Stimulated activated CD4-positive, alpha-beta T cell treated with anti-CD3 and anti-CD28 coated beads, TNF-alpha, amount 100 ng/mL, for 1 hour (primary cell): ENCODE measurements at places on chromosomes 6 and 20.
A peak's percentile ranks its signal among the peaks of the same experiment; 100 is the strongest.

GRCh38 chr6:108655806-108656651 lies 95.3 kb downstream of the FOXO3 start:
- DNase-seq, result no peak

- DNase-seq, result no peak
Measured at GRCh38 chr6:157548635-157549467, 167.9 kb downstream of the ZDHHC14 start.

DNA sequence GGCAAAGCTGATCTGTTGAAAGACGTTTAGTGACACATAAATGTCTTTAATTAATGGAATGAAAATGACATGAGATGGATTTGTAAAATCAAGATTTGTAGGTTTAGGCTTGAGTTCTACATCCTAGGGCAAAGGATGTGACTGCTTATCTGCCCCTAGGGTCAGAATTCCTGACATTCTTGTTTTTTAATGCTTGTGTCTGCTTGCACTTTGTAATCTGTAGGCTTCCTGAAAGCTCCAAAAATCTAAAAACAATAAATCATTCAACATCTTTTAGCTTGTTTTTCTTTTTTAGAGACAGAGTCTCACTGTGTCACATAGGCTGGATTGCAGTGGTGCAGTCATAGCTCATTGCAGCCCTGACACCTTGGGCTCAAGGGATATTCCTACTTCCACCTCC lies 107.9 kb upstream of the MLIP start:
- DNase-seq, result no peak

DNA sequence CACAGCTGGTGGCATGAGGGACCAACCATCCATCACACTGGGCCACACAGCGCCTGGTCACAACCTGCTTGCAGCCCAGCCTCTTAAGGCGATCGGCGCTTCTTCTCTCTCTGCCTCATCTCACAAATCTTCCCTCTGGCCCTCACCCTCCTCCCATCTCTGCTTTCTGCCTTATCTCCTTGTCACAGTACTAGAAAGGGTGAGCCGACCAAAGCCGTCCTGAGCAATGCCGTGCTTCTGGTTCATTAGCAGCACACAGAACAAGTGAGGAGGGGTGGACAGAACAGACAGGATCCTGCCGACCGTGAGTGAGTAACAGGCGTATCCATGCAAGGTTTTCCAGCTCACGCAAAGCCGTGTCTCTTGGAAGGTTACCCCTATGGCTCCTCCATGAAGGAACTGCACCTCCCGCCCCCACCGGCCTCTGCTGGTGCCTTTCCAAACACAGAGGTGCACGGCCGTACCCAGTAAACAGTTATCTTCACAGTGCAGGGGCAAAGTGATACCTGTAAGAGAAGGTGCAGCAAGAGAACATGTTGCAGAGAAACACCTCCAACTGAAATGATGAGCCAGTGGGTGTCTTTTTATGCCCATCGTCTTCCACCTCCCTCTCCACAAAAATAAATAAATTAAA lies 331.7 kb downstream of the FARS2 start:
- DNase-seq, result no peak

- no peak for DNase-seq
Measured at GRCh38 chr6:132961610-132962009, 147.2 kb downstream of the RPS12 start.

DNA sequence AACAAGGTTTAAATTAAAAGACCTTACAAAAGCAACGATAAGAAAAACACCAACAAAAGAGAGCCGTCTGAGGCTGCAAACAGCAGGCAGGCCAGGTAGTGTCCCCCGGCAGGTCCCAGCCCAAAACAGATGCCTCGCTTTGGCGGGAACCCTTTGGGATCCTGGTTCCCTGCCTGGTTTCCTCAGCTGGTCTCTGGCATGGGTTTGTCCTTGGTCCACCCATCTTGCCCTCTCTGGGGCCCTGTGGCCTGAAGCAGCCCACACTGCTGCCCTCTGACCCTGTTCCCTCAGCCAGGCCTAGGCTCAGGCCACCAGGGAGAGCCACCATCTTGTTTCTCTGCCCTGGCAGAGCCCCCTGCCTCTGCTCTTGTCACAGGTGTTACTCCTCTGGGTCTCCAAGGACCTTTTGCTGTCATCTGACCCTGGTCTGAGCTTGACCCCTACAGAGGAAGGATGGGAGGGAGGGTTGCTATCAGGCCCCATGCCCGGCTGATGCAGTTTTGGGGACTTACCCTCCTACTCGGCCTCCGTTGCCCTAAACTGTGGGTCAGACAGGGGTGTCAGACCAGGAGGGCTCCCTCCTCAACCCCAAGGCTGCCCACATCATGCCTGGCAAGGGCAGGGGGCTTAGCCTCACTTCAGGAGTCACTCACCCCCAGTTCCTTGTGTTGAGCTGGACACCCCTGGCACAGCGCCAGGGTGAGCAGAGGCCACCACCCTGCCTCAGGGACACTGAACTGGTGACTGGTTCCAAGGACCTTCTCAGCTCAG lies 30.6 kb upstream of the GRM4 start:
- DNase-seq, result no peak

GRCh38 chr6:98560418-98560817 lies 274.0 kb upstream of the POU3F2 start:
- DNase-seq, result no peak

GRCh38 chr6:45608252-45608913 lies 230.6 kb upstream of the SUPT3H start:
- no peak for DNase-seq

DNA sequence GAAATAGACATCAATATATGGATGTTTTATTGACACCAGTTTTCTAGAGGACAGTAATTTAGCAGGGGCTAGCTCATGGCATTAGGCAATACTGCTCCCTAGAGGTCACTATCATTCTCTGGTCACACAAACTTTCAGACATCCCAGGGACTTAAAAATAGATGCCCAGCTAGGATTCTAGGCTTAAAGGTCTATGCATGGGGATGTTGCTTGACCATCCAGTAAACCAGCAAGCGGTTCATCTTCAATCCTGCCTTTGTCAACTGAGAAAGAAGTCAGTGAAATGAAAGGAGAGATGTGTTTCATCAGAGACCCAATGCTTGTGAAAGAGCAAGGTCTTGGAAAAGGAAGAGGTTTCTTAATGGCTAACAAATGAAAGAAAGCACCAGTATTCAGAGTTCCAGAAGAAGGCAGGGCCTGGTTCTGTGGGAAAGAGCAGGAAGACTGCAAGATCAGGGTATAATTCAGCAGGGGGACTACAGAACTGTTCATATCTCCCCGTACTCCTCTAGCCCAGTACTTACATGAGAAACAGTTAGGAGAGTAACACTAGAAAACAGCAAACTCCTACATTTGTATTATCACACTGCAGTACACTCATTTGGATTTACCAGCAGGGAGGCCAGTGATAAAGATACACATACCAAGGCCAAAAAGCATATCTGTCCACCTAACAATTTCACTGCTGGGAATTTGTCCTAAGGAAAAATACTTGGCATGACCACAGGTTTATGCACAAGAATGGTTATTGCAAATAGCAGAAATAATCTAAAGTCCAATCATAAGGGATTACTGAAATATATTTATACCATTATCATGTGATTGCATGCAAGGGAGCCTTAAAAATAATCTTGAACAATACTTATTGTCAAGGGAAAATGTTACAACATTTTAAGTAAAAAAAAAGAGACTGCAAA lies 151.4 kb upstream of the LAMA2 start:
- DNase-seq, result no peak

GRCh38 chr6:2173203-2173961 lies 72.0 kb downstream of the GMDS start:
- DNase-seq, result no peak

GRCh38 chr20:25984933-25985332 lies 288.3 kb upstream of the ZNF337 start:
- DNase-seq, result peak; percentile 10

DNA sequence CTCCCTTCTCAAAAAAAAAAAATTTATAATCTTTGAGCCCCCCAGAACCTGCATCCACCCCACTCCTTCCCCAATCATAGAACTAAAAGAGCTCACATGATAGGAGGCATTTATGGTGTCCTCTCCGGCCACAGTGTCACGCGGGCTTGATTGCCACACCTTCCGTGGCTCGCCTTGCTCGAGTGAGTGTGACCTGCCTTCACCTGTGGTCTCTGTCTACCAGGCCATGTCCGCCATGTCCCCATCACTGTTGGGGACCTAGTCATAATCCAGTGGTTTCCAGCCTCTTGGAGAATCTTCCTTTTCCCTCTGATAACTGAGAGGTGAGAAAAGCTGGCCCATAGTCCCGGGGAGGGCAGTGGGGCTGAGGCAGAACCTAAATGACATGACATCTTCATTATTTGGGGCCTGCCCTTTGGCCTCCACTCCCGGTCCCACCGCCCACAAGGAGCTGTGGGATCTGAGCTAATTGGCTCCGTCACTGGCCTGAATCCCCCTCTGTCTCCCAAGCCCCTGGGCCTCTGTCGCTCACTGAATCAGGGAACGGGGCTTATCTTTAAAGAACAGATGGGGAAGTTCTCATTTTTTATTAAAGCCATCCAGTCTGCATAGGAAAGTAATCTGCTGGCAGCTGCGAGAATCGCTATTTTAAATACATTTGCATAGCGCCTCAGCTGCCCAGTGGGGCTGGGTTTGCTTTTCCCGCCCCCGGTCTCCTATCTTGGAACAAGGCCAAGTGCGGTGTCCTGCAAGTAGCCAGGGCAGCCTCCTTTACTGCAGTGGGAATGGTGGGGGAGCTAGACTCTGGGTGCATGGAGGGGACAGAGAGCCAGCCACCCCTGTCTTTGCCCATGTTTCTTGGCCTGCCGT lies 197.6 kb upstream of the PMEPA1 start:
- no peak for DNase-seq

- no peak for DNase-seq
Measured at GRCh38 chr6:43495409-43495941, 14.7 kb downstream of the LRRC73 start.

- DNase-seq, result no peak
Measured at GRCh38 chr6:107690643-107691061, 133.5 kb downstream of the SCML4 start.

DNA sequence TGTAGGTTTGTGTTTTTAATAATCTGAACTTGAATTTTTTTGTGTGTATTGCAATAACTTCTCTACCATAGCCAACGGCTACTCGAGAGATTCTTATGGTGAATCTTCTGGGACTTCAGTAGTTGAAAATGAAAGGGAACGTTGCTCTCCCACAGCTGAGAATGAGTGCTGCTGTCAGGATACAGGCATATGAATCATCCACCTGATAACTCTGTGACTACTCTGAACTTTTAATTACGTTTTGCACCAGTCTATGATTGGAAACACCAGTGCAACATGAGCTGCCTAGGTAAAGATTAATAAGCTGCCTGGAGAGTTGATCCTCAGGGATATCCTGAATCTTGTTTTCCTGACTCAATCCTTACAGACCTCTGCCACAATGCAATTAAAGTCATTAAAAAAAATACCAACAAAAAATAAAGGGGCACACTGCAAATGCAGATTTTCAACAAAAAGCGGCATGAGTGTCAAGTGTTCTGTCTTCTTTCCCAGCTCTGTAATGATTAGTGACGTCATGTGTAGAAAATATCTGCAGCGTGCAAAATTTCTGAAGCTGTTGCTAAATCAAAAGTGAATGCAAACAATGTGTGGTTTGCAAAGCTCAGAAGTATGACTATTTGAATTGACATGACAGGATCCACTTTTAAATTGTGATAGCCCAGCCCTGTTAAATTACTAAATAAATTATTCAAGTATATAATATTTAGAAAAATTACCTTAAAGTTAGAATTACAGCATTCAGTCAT lies 432.2 kb downstream of the HTR1B start:
- DNase-seq, result no peak

GRCh38 chr6:42269553-42269952 lies 51.9 kb upstream of the MRPS10 start:
- no peak for DNase-seq

GRCh38 chr6:52550014-52550575 lies 26.8 kb downstream of the TRAM2 start:
- DNase-seq, result no peak

- DNase-seq, result no peak
Measured at GRCh38 chr6:1893470-1894130, 283.9 kb downstream of the FOXC1 start.

DNA sequence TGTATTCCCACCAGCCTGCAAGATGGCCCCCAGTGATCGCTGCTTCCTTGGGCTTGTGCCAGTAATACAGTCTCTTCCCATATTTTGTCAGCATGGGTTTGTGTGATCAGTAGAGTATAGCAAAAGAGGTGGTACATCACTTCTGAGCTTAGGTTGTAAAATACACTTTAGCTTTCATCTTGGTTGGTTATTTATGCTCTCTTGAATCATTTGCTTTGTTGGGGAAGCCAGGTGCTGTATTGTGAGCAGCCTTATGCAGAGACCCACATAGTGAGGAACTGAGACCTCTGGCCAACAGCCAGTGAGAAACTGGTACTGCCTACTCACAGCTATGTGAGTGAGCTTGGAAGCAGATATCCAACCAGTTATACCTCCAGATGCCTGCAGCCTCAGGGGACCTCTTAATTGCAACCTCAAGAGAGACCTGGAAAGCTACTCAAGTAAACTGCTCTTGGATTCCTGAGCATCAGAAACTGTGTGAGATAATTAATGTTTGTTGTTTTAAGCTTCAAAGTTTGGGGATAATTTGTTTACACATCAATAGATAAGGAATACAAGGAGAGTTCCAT lies 229.3 kb downstream of the FARS2 start:
- DNase-seq, result no peak

DNA sequence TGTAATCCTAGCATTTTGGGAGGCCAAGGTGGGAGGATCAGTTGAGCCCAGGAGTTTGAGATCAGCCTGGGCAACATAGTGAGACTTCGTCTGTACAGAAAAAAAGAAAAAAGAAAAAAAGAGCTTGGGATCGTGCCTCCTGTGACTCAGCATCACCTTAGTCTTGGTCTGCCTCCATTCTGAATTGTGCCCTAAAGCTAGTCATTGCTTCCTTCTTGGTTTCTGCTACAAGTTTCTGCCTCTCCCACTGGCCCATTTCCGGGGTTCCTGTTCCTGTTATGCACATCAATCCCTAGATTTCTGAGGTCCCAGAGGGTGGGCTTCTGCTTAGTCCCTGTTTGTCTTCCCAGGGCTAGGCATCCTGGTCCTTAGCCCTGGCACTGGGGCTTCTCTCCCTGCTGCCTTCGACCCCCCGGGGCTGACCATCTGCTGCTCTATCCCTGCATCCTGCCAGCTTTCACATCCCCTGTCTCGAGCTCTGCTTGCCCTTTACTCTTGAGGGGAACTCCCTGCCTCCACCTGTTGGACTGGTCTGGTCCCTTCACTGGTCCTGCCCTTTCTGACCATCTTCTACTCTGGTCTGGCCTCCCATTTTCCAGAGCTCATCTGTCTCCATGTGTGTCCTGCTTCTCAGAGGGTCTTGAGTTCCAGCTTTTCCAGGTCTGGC lies 77.5 kb upstream of the ESR1 start:
- no peak for DNase-seq

- no peak for DNase-seq
Measured at GRCh38 chr6:19013026-19013705, 626.0 kb downstream of the RNF144B start.

- DNase-seq, result no peak
Measured at GRCh38 chr6:135322427-135323201, 141.5 kb downstream of the MYB start.

- no peak for DNase-seq
Measured at GRCh38 chr6:107144014-107144413, 28.7 kb upstream of the BEND3 start.
